ENCODE measurements at places on chromosomes 4 and X.

DNA sequence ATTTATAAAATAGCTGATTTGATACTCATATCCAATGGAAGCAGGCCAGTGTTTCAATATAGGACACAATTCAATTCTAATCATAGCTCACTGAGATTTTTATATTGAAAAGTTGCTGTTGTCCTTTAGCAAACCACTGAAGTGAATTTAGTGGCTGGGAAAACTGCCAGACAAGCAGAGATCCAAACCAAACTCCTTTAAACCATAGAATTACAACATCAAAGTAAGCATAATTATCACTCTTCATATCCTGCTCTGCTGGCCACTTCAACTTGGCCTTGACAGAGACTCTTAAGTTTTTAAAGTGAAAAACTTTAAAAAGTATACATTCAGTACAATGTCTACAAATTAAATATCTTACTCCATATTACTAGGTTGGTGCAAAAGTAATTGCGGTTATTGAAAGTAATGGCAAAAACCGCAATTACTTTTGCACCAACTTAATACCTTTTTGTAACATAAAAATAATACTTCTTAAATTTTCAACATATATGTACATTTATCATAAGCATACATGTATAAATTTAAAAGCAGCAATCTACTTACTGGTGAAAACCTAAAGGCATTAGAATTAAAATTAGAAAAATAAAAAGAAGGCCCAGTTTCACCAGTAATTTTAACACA, 433.0 kb downstream of the PCDH10 start:
- no peak for DNase-seq

DNA sequence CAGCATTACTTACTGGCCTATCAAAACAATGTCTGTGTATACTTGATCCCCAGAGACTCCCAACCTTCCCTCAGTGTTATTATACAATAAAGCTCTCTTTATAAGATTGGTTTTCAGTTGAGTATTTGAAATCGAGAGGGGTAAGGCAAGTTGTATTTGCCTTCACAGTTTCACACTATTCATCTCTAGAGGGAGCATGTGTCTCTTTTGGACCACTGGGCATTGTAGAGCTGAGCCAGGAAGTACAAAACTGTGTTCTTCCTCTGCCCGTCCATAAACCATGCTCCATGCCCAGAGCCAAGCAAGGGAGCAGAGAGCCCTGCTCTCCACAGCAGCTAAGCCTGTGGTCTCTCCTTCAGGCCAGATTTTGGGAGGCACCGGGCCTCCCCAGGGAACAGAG, 61.5 kb upstream of the HHIP start:
- DNase-seq: no peak

GRCh38 chr4:48175806-48176205, 41.8 kb upstream of the TXK start:
- DNase-seq: no peak

- no peak for DNase-seq
Measured at GRCh38 chr4:153248641-153249198, 44.5 kb downstream of the TRIM2 start.

DNA sequence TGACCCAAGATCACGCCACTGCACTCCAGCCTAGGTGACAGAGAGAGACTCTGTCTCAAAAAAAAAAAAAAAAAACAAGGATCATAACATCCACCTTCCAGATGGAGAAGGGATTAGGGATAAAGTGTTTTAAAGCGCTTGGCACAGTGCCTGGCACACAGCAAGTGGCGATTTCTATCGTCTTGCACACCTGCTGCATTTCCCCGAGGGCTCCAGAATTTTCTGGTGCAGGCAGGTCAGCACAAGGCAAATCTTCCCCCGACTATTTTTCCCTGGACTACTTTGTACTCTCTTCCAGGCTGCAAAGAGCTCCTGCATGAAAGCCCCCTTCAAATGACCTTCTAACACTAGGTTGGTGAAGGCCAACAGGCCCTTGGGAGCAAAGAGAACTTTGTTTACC, 57.3 kb downstream of the APBB2 start:
- no peak for DNase-seq

- DNase-seq: peak; percentile 53
Measured at GRCh38 chrX:275967-276580, 5.1 kb upstream of the PLCXD1 start.

- no peak for DNase-seq
Measured at GRCh38 chrX:24553011-24553410, 87.9 kb downstream of the PDK3 start.
